GOT3 (cell line): ENCODE measurements at places on chromosomes 1 and 21.

DNA sequence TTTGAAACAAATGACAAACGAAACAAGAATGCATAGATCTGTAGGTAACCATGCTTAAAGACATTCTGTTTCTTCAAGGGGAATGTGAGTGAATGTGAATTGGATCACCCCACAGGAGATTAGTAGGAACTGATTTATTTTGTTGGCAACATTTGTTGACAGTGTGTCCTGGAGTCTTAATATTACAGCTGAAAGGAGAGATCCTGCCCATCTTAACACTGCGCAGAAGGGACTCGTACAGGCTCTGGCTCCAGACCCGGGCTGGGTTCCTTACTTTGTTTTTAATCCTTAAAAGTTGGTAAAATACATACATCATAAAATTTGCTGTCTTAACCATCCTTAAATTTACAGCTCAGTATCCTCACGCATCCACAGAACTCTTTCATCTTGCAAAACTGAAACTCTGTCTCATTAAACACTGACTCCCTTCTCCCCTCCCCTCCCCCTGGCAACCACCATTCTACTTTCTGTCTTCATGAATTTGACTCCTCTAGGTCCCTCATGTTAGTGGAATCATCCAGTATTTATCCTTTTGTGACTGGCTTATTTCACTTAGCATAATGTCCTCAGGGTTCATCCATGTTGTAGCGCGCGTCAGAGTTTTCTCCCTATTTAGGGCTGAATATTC lies 74.1 kb downstream of the GALNT2 start:
- no peak for DNase-seq

DNA sequence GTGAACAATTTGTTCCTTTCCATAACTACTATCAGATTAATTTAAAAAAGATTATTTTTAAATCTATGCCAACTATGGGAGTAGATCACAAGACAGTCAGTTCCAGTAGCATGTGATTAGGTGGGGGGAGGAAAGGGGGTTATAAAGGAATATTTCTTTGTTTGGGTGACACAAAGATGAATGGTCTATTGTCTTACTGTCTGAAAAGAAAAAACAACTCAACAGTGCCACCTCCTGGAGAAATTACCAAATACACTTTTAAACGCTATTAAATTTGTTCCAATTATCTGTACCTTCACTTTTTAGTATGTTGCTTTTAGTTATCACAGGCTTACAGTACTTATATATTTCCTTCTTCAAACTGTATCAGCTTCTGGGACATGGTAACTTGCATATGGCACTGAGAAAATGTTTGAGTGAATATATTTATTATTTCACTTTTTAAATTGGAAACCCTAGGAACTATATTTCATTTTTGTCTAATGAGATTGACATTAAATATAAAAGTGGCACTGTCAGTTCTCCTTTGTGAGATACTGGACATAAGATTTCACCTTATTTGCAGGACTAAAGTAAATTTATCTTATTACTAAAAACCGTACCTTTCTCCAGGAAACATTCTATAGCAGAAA lies 1.7 kb upstream of the SORT1 start:
- DNase-seq = no peak

DNA sequence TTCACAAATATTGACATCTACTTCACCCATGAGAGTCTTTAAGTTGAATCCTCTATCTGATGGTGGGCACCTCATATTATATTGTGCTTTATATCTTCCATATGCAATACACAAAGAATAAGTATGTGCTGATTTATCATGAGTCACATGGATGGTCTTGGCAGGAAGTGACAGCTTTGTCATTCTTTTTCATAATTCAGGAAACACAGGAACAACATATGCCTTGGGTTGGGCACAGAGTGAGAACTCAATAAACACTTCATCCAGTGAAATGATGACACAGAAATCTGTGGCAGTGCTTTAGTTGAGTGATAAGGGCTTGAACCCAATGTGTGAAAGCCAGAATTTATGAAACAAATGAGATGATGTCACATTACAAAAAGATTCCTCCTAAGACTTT lies 41.2 kb downstream of the GADD45A start:
- DNase-seq = no peak

GRCh38 chr1:240663169-240663879 lies 51.4 kb upstream of the GREM2 start:
- peak; percentile 69 for DNase-seq

DNA sequence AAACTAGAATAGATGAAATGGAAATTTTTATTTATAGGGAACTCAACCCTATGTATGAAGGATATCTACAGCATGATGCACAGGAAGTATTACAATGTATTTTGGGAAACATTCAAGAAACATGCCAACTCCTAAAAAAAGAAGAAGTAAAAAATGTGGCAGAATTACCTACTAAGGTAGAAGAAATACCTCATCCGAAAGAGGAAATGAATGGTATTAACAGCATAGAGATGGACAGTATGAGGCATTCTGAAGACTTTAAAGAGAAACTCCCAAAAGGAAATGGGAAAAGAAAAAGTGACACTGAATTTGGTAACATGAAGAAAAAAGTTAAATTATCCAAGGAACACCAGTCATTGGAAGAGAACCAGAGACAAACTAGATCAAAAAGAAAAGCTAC lies 7.9 kb downstream of the USP1 start:
- no peak for DNase-seq

DNA sequence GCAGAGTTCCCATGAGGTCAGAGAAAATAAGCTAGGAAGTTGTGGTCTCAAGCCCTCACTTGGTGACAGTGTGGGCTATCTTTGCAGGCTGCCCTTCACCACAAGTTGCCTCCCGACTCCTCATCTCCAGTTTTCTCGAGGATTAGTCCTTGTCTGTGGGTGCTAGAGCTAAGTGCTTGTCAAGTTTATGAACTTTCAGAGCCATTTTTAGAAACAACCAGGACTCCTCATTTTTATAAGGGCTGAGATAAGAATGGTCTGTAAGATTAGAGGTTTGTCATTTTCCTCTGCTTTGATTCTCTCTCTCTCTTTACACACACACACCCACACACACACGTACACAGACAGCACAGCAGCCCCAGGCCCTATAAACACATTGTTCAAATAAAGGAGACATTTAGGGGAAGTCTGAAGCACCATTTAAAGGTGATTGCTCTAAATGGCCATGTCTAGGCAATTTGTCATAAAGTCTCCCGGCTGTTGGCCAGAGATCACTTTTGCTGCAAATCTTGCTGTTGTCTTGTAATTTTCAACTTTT lies 127.2 kb downstream of the LACTBL1 start:
- no peak for DNase-seq

GRCh38 chr1:228171221-228171891 lies 5.8 kb downstream of the IBA57 start:
- no peak for DNase-seq

DNA sequence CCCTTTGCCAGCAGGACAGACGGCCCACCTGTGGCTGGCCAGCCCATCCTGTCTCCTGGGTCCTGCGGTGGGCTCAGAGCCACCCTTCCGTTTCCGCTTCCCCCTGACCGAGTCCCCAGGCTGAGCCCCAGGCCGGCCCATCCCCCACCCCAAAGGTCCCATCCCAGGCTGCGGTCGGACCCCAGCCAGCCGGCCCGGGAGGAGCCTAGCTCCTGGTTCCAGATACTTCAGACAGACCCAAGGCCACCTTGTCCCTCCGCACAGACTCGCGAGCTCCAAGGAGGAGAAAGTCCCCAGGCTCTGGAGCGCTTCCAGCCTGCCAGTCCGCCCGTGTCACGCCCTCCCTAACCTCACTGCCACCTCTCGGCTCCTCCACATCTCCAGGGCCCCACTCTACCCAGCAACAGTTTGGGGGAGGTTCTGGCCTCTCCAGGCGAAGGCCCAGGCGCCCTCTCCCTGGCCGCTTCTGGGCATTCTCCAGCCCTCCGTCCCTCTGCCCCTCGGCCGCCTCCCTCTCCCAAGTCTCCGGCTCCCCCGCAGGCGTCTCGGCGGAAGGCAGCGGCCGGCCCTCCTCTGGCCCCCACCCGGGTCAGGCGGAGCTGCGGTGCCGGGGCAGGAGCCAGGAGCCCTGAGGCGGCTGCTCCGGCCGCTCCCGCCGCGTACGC lies 835 bp downstream of the LRRN2 start:
- DNase-seq = no peak

DNA sequence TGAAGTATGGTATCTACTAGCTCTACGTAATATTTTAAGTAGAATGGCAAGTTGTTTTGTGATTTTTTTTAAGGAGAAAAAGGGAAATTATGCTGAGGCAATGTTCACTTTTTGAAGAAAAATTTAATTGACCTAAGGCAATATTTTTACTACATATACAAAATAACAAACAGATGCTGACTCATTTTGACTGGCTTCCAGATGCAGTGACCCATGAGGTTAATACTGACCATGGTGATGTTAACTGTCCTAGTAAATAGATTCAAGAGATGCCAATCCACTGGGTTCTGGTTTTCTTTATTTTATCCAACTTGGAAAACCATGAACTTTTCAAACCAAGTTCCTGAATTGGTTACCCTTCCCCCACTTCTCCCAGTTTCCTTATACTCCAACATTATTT lies 154.9 kb downstream of the CRB1 start:
- no peak for DNase-seq

DNA sequence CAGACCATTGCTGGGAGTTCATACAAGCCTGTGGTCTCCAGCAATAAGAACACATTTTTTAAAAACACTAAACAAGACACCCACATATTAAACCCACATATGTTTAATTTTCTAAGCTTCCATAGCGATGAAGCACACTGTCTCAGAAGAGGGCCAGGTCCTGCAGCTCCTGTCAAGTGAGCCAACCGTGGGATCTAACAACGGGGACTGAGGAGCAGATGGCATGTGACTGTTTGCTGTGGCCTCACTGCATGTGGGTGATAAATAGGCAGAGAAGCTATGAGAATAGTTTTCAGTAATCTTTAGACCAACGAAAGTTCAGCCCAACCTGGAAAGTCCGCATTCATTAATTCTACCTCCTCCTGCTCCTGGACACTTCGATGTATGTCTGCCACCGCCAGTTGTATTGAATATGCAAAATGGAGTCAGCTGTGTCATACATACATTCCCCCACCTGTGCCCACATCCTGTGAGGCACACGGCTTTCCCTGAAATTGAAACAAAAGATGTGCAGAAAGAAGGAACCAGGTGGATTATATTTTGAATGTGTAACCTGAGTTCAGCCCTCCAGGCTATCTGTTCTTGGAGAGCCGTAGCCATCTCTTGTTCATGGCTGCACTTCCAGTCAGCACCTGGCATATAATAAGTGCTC lies 88.2 kb downstream of the MIS18A start:
- DNase-seq = no peak

GRCh38 chr1:67738401-67738800 lies 53.4 kb downstream of the GADD45A start:
- DNase-seq = no peak

- no peak for DNase-seq
Measured at GRCh38 chr1:11648039-11648438, 6.2 kb downstream of the FBXO2 start.

DNA sequence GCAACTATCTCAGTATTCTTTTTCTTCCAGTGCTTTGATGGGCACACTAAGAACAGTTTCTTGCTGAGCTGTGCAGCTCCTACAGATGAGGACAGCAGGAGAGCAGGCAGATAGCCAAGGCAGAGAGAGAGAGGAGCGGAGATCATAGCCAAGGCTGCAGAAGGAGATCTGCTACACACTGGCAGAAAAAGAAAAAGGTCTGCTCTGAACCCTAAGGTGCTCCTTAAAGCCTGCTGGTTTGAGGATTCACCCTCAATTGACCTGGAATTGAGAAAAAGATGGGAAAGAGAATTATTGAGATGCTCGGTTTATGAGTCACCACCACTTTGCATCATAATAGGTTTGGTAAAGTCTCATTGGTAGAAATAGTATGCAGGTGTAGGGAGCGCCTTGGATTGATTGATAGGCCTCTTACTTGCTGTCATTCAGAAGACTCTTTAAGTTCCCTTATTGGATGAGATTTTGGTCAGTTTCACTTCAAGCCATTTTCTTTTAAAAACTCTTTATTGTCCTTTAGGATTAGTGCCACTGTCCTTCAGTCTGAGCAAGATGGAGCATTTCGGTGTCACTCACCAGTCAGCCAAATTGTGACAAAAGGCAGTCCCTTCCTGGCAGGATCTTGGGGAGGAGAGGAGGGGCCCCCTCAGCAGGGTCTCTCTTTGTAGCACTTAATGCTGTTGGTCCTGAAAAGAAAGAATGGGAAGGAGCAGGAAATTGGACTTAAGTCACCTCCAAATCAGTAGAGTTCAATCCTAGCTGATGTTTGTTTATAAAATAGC lies 685.0 kb downstream of the ADGRL2 start:
- DNase-seq = no peak

DNA sequence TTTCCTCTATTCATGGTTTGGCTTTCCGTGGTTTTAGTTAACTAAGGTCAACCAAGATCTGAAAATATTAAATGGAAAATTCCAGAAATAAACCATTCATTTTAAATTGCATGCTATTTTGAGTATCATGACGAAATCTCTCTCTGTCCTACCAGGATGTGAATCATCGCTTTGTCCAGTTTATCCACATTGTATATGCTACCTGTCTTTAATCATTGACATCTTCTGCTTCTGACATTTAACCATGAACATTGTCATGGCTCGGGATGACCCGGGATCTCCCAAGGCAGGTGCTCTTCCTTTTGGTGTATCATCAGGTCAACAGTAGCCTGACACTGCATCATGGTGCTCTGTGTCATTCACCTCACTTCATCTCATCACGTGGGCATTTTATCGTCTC lies 125.5 kb upstream of the HNRNPU start:
- DNase-seq = no peak

DNA sequence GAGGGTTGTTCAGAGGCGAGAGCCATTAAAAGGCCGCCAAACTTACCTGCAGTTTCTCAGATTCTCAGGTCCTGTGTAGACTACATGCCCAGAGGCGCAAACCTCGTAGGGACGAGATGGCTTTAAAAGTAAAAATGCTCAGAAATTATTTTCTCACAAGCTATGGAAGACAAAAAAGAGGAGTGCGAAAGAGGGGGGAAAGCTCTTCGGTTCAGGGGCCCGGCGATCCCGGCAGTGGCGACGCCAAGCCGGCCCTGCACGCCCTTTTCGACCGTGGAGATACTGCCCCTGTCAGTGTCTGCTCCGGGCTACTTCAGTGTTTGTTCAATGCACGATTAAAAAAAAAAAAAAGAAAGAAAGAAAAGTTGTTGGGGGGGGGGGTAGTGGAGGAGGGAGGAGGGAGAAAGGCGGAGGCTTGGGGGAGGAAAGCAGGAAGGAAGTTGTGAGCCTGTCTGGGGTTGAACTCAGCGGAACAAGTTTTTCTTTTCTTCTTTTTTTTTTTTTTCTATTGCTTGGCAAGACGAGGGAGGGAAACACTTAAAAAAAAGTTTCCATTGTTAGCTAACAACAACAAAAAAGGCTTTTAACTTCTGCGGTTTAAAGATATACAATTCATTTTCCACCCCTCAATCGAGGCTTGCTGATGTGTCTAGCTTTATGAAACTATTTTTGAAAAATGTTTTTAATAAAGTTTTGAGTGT lies at the start of gene ITPKB:
Gene ITPKB, minus strand, starts transcription at position 288 of the 701 bp plus-strand sequence. CDS start 1,824 bp downstream, outside the sequence.
- no peak for DNase-seq

- DNase-seq = no peak
Measured at GRCh38 chr1:214003233-214003632, 15.5 kb downstream of the PROX1 start.
